ENCODE measurements at places on chromosomes 11 and 22.

GRCh38 chr22:45534339-45535192 lies 31.9 kb downstream of the FBLN1 start:
- no peak for DNase-seq

GRCh38 chr11:103035791-103036434 lies 56.0 kb downstream of the DCUN1D5 start:
- DNase-seq = no peak

DNA sequence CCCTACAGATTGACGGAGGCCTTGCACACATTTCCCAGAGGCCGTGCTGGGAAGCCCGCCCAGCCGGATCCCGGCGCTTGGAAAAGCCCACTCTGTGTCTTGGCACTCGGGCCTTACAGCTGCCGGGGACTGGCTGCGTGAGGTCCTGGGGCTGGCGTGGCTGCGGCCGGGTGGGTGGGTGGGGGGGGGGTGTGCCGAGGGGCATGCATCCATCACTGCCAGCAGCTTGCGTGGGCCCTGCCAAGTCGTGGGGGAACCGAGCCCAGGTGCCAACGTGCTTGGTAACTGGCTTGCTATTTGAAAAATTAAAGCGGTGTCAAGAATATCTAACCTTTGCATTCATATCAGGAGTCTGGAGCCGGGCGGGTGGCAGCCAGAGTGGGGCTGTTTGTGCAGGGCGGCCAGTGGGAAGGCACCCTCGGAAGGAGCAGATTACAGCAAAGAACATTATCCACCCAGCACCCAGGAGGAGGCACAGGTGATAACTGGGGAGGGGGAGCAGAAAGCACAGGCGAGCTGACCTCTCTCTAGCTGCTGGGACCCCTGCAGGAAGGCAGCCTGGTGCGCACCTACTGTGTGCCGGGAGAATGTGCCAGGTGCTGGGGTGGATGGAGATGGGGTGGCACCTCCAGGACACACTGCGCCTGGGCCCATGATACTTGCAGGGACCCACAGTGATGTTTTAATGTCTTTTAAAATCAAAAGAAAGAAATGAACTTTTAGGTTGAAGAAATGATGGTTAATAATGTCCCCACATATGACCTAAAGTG lies 28.5 kb upstream of the SMIM38 start:
- DNase-seq = no peak

DNA sequence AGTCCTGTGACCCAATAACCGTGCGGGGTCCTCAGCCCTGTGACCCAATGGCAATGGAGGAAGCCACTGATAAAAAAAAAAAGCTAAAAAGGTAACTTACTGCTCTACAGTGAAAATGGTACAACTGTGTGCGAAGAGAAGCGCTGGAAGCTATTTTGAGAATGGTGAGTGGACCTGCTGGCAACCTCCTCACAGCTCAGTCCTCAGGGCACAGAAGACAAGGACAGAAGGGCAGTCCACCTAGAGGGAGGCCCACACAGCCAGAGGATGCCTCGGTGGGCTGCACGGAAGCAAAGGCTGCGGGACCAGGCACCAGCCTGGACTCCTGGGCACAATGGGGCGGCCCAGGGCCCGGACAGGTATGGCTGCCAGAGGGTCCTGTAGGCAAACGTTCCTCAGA lies 35.6 kb downstream of the BRD1 start:
- DNase-seq = no peak

DNA sequence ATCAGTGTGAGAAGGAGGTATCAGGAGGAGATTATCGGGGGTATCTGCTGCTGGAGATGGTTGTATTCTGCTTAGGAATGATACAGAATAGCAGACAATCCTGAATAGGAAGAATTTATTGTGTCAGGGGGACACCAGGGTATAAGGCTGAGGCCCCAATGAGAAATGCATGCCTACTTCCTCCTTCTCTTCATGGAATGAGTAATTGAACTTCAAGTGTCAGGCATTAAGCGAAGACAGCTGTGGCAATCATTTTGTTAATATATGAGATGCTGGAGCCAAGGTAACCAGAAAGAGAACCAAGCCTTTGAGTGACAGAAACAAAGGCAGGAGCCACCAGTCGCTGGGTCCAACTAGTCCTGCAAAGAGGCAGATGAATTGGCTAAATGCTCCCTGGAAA lies 49.1 kb downstream of the KIRREL3 start:
- no peak for DNase-seq

DNA sequence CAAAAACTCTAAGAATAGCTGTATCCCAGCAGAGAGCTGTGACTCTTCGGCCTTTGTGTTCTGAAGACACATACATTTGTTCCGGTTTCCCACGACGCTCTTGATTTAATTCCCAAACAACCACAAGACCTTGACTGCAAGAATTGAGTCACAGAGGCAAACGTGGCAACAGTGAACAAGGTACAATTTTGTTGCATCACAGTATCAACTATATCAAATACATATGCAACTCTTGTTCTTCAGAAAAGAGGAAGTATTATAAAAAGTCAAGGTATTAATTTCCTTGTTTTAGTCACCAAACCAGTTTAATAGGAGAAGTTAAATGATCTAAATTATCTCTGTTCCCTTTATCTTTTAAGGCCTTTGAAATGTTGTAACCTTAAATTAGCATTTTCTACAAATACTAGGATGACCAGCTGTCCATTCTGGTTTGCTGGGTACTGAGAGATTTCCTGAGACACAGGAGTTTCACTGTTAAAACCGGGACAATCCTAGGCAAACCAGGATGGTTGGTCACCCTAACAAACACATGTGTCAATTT lies 11.1 kb downstream of the HPS5 start:
- DNase-seq = no peak

GRCh38 chr11:129295746-129296145 lies 79.9 kb upstream of the BARX2 start:
- DNase-seq = no peak

DNA sequence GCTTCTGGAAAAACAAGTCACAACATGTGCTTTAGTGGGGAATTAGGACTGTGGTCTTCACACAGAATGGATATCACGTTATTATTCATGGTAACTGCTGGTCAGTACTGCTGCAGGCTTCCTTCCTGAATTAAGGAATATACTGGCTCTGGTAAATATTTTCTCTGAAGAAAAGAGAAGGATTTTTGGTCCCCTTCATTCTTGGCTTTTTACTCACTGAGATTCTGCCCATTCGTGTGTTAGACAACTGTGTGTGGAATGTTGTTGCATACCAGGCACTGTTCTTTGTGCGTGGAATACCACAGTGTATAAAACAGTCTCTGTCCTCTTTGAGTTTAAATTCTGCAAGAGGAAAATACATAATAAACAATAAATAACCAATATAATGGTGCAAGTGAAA lies 80.3 kb downstream of the ALX4 start:
- no peak for DNase-seq

GRCh38 chr11:111095327-111095726 lies 150.2 kb upstream of the POU2AF2 start:
- DNase-seq = no peak

DNA sequence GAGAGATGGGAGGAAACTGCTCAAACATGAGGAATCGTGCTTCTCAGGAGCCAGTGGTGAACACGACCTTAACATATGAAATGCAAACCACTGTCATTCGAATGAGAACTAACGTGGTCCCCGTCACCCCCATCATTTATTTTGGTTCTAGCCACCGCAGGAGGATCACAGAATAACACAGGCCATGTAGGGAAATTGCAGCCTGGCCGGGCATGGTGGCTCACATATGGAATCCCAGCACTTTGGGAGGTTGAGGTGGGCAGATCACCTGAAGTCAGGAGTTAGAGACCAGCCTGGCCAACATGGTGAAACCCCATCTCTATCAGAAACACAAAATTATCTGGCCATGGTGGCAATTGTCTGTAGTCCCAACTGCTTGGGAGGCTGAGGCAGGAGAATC lies 27.1 kb downstream of the KRTAP5-5 start:
- DNase-seq = no peak

GRCh38 chr11:128198216-128198772 lies 389.1 kb downstream of the ETS1 start:
- no peak for DNase-seq

DNA sequence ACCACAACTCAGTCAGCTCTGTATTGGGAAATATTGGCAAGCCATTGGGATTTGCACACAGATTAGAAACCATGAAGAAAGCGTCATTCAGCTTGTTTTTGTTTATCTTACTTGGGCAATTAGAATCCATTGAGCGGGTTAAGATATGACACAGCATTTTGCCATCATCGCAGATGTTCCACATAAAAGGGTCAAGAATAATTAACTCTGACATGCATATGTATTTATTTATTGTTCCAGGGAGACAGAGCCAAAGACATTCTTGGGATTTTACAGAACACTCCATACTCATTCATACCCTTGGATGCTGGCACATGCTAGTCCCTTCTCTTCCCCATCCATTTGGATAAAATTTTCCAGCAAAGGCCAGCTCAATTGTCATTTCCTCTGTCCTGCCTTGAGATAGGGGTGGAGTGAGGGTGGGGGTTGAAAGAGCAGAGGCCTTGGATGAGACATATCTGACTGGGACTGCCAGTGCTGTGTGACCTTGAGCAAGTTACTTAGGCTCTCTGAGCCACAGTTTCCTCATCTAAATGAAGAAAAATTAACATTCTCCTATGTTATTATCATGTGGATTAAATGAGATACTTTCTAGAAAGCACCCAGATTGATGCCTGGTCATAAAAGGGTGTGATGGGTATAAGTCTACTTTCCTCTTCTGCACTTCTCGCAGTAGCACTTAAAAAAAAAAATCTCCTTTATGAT lies 179.7 kb downstream of the RRAS2 start:
- DNase-seq = no peak

DNA sequence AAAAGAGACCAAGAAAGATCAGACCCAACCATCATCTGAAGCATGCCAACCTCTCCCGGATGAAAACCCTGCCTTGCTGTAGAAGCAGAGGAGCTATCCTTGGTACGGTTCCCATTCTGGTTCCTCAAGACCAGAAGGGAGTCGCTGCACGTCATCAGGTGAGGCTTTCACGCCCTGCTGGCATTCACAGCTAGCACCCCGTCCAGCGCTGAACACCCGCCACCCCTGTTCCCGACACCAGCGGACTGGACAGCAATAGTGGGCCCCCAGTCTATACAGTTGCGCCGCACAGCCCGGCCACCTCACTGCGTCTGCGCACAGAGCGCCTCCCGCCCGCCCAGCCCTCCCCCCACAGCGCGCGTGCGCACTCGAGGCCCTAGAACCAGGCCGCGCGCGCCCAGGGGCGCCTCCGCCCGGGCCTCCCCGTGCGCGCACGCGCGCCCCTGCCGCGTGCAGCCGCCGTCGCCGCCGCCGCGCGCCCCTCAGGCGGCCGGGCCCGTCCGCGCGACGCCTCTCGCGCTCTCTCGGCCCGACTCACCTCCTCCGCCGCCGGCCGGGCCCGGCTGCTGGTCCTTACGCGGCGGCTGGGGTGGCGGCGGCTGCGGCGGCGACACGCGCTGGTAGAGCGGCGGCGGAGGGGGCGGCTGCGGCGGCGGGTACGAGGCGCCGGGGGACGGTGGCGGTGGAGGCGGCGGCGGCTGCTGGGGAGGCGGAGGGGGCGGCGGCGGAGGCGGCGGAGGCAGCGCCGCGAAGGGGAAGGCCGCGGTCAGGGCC lies 706 bp downstream of the SF1 start:
- DNase-seq = peak; percentile 54

Data from stimulated activated CD8-positive, alpha-beta memory T cell treated with anti-CD3 and anti-CD28 coated beads, Interleukin-15, amount 100 ng/mL, for 1 hour (primary cell).